ENCODE measurements at places on chromosomes 11 and 22.

GRCh38 chr11:134584706-134585445, 172.8 kb upstream of the B3GAT1 start:
- DNase-seq: no peak

DNA sequence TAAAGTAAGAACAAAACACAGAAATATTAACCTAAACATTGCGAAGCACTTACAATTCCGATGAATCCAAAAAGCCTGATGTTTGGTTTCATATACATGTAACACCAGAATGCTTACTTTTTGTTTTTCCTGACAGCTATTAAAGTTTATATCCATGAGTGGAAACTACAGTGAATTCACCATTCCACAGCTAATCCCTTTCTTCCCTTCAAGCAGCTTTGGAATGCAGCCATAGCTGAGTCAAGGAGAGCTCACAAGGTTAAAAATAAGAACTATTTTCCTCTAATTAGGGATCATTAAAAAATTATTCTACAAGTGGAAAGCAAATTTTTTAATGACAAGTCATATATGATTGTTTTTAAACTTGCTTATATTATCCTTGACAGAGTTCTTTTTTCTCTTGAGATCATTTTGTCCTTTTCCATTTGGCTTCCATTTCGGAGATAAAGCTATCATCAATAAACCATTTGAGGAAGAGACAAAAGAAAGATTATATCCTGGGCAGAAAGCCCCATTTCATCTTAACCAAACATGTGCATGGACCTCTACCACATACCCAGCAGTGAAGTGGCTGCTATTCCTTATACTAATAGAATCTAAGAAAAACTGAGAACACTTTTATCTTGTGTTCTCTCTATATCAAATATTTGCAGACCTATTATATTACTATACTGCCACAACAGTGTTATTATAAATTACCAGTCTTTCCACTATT, 19.7 kb upstream of the FIBIN start:
- no peak for DNase-seq

GRCh38 chr22:24579258-24579601, 13.6 kb downstream of the LRRC75B start:
- no peak for DNase-seq

- DNase-seq: no peak
These were observed 4.8 kb upstream of the PRDM11 start for GRCh38 chr11:45141631-45142030.

DNA sequence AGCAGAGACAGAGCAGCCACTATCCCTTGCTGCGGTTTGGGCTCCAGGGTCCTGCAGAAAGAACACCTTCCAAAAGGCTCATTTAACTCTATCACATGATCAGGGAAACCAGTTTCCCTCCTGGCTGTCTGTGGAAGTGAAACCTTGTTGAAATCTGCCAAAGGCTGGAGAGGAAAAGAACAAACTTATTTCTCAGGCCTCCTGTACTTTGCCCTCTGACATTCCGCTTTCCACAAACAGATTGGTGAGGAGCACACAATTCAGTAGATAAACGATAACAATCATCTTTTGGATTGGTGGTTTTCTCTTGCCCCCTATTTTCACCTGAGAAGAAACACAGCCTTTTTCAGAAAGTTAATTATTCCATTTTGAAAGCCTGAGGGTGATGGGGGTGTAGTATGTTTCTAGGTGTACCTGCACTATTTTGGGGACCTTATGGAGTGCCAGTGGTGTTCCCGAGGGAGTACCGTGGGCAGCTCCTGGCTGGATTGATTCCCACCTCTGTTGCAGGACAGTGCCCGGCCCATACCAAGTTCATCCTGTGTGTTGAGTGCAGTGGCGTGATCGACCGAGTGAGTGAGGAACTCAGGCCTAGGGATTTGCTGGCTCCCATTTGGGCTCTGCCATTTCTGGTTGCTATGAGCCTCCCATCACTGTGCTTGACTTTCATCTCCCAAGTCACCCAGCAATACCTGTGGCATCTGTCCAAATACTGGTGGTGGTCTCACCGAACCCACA, 102.0 kb downstream of the TBC1D22A start:
- DNase-seq: no peak
